NCI-H1105 treated with DMSO at 0.1 percent for 48 hours (cell line): ENCODE measurements at places on chromosomes 7 and 10.

GRCh38 chr7:127208351-127208750 lies 44.4 kb downstream of the GRM8 start:
- no peak for DNase-seq

DNA sequence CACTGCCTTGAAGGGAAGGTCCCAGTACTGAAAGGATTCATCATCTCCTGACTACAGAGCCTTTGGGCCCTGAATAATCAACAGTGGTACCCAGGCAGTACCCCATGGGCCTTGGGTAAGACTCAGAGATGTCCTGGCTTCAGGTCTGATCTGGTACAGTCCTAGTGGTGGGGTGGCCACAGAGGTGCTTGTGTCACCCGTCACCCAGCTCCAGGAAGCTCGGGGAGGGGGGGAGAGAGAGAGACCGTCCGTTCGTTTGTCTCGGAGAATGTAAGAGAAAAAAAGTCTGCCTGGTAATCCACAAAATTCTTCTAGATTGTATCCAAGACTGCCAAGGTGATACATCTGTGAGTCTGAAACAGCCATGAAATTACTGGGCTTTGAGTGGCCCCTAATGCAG lies 381.3 kb downstream of the PTPRN2 start:
- no peak for DNase-seq

- DNase-seq, result no peak
Measured at GRCh38 chr10:123011987-123012386, 3.2 kb downstream of the ACADSB start.

GRCh38 chr10:52257692-52258075 lies 56.4 kb upstream of the DKK1 start:
- no peak for DNase-seq

DNA sequence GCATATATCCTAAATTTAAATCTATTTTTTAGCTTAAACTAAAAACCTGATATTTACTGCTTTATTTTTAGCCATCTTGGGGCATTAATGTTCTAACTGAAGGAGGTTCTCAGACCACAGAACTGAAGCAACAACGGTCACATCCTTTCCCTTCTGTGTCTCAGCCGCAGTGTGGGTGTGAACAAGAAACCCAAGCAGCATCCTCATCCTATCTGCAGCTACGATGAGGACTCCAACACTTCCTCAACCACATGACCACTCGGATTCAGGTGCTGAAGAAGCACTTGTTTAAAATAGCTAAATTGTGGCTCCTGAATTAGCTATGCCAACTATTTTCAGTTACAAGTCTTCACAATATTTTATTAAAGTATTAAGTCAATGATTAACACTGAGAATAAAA lies 5.3 kb downstream of the ESYT2 start:
- DNase-seq, result no peak

- no peak for DNase-seq
Measured at GRCh38 chr7:75962607-75963380, 31.6 kb downstream of the TMEM120A start.

DNA sequence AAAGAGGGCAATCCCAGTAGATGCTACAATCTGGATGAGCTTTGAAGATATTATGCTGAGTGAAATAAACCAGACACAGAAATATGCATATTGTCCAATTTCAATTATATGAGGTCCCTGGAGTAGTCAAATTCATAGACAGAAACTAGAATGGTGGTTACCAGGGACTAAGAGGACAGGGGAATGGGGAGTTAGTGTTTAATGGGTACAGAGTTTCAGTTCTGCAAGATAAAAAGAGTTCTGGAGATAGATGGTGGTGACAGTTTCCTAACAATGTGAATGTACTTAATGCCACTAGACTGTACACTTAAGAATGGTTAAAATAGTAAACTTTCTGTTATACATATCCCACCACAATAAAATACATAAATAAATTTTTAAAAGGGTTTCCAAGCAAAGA lies 236.6 kb downstream of the ELMO1 start:
- no peak for DNase-seq

- no peak for DNase-seq
Measured at GRCh38 chr10:106741006-106741530, 423.4 kb downstream of the SORCS1 start.

- DNase-seq, result no peak
Measured at GRCh38 chr10:113823389-113823788, 30.5 kb downstream of the DCLRE1A start.

GRCh38 chr7:144414815-144415214 lies 11.3 kb upstream of the NOBOX start:
- DNase-seq, result no peak

GRCh38 chr7:114415064-114415989 lies 712 bp downstream of the FOXP2 start:
- DNase-seq, result peak; percentile 33

- no peak for DNase-seq
Measured at GRCh38 chr7:17934094-17934493, 6.2 kb downstream of the SNX13 start.

DNA sequence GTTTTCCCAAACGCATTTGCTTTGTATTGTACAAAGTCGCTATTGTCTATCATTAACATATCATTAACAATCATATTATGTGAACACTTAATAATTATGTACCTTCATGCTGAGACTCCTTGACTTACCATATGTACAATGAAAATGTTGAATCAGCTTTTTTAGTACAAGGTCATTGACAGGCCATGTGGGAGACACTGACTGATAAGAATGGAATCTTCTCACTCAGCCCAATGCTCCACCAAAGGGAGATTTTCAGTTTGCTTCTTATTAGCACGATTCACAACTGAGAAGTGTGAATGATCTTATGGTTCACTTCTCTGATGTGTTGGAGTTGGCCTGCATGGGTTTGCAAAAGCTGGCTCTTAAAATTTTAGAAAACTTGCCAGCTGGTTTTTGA lies 253.5 kb upstream of the TEX47 start:
- DNase-seq, result no peak

DNA sequence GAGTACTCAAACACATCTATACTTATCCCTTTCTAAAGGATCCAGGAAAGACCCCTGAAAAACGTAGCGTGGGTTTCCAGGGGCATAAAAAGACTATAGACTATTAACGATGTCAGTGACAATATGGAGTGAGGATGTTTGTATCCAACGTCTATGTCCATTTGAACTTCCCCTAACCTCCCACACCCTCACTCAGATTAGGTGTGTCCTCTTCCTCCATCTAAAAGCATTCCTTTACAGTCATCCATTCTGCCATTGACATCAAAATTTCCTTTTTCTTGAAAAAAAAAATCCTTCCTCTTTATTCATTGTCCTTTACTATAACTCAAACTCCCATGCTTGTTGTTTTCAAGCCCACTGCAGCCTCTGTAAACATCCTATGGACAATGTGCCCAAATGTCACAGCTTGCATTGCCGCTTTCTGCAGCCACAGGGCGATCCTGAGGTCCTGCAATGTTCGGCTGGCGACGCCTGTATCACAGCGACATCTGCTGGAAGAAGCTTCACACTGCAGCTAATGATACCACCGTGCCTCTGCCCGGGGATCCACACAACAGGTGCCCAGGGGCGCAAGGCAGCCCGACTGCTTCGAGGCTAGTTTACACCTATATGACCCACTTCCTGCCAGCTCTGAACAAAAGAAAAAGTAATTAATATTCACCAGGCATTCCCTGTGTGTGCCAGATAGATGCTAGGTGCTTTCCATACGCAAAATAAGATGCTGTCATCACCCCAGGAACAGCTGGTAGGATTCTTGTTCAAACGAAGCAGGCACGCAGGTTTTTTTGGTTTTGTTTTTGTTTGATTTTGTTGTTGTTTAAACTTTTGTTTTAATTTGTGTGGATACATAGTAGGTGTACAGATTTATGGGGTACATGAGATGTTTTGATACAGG lies 267.9 kb upstream of the GHITM start:
- DNase-seq, result peak; percentile 40

DNA sequence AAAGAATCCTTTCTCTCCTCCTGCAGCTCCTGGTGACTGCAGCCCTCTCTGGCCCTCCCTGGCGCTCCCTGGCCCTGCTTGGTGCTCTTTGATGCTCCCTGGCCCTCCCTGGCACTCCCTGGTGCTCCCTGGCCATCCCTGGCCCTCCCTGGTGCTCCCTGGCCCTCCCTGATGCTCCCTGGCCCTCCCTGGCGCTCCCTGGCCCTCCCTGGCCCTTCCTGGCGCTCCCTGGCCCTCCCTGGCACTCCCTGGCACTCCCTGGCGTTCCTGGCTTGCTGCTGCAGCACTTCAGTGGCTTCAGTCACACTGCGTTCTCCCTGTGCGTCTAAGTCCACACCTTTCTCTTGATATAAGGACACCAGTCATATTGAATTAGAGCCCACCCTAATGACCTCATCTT lies 15.2 kb upstream of the FGFR2 start:
- DNase-seq, result no peak

DNA sequence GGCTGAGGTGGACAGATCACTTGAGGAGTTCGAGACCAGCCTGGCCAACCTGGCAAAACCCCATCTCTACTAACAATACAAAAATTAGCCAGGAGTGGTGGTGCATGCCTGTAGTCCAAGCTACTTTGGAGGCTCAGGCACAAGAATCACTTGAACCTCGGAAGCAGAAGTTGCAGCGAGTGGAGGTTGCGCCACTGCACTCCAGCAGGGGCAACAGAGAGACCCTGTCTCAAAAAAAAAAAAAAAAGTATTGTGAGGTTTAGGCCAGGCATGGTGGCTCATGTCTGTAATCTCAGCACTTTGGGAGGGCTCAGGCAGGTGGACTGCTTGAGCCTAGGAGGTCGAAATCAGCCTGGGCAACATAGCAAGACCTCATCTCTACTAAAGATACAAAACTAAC lies 16.0 kb downstream of the TET1 start:
- no peak for DNase-seq

DNA sequence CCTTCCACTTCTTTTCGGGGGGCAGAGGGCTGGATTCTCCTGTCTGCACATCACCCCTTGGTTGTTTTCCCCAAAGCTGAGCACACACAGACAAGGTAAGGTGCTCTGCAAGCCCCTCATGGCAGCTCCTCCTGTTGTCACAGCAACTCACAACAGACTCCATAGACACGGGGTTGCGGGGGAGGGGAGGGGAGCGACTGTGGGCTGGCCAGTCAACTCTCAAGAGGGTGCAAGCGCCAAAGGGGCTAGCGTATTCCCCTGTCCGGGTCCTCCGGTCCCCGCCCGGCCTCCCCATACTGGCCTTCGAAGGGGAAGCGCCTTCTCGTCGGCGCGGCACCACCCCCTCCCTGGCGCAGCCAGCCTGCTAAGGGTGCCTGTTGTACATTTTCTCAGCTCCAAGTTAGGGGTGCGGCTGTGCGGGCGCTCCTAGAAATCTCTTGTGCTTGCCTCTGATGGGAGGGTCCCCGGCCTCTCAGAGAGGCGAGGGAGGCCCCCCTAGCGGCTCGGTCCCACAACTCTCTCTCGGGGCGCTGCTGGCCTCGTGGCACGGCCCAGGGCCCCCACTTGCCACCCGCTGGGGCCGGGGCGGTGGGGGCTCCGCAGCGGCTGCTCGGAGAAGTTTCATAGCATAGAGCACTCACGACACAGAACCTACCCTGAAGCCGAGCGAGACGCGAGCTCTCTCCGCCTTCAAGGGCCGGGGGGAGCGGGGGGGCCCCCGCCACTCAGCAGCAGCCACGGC lies 498 bp downstream of the RHOBTB1 start:
- DNase-seq, result no peak

GRCh38 chr7:125934955-125935354 lies 1005.3 kb upstream of the POT1 start:
- peak; percentile 27 for DNase-seq

GRCh38 chr10:12717981-12718707 lies 283.4 kb downstream of the CCDC3 start:
- DNase-seq, result no peak

DNA sequence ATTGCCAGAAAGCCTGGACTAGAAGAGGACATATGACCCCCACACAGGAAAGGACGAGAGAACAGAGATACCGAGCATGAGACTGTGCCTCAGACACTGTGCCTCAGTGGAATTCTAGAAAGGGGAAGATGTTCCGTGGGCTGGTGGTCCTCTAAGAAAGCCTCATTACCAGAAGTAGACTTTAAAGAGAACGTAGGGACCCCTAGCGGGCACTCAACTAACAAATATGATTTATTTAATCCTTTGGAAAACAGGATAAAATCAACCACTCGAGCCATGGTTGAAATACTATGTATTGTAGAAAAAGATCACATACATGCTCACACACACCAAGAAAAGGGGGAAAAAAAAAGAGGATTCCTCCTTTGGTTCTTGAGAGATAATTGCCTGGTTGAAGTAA lies 701.2 kb upstream of the SORCS1 start:
- DNase-seq, result no peak
